ENCODE measurements at places on chromosomes 11 and 22.

GRCh38 chr11:79439886-79440570, 802 bp downstream of the TENM4 start:
- DNase-seq = no peak

GRCh38 chr22:22822106-22822505, 65.5 kb upstream of the IGLL5 start:
- no peak for DNase-seq

DNA sequence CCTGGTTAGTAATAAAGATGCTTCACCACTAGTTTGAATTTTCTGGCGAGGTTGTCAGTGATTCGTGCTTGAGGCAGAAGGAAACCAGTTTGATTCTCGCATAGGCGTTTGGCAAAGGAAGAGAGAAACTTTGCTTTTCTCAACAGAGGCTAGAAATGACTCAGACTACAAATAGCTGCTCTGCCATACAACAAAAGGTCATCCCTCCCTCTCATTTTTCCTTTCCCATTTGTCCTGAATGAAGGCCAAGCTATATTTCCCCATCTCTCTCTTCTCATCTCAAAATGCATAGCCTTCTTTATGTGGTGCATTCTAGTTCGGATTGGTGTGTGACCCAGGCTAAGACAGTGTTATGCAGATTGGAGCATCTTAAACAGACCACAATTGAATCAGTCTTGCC, 741.4 kb downstream of the NTM start:
- DNase-seq = no peak

GRCh38 chr11:42337786-42338455, 878.5 kb upstream of the LRRC4C start:
- no peak for DNase-seq

- DNase-seq = peak; percentile 46
Observed at GRCh38 chr11:13008061-13008435, 1.1 kb upstream of the RASSF10 start.

- DNase-seq = no peak
Observed at GRCh38 chr11:132549561-132549960, 982.7 kb downstream of the OPCML start.

DNA sequence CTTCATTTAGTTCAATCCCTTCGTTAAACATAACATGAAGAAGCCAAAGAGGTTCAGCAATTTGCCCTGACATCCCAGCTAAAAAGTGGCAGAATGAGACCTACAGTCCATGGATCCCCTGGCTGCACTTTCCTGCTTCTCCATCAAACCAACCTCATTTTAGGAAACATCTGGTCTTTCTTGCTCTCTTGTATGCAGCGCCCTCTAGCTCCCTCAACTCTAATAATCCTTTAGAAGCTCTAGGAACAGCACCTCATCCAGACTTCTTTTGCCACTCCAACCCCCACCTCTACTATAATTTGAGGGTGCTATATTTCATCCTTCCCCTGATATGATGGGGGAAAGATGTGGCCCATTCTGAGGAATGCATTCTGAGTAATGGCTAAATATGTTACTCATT, 7.4 kb downstream of the CNTF start:
- DNase-seq = no peak

- no peak for DNase-seq
Observed at GRCh38 chr11:67731583-67731982, 57.2 kb upstream of the ALDH3B2 start.
